NCI-H1417 (cell line): ENCODE measurements at places on chromosomes 7 and 10.
A peak's percentile ranks its signal among the peaks of the same experiment; 100 is the strongest.

DNA sequence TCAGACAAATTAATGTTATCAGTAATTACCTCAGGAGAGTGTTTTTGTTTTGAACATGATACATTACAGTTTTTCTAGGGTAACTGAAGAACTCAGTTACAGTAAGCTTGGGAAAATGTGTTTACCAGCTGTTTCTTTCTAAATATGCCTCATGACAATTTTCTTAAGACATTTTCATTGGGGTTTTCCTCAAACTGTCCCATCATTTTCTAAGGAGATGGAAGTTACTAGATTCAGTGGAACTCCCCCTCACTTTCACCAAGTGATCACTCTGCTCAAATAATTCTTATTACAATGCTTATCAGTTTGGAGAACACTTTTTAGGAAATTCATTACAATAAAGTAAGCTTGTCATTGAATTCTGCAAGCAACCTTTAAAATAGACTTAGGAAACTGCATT, 6.4 kb upstream of the SPAG6 start:
- DNase-seq = no peak

DNA sequence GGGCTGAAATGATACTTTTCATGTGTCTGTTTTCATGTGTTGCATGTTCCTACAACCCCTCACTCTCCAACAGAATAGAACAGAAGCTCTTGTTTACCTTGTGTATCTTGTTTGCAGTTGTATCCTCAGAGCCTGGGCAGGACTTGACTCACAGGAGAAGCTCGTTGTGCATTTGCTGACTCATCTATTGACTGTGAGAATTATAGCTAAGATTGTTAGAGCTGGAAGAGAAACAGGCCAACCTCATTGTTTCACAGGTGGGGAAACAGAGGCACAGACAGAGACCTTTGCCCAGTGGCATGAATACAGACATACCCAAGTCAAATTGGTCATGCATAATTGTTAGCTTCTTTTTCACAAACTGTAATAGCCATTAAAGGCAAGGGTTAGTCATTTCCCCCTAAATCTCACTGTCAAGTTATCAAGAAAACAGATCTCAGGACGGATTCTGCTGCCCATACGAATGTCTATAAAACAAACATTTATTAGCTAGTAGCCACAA, 4.6 kb upstream of the TSPAN15 start:
- DNase-seq = no peak

GRCh38 chr10:101967119-101967518, 88.9 kb downstream of the ARMH3 start:
- no peak for DNase-seq

DNA sequence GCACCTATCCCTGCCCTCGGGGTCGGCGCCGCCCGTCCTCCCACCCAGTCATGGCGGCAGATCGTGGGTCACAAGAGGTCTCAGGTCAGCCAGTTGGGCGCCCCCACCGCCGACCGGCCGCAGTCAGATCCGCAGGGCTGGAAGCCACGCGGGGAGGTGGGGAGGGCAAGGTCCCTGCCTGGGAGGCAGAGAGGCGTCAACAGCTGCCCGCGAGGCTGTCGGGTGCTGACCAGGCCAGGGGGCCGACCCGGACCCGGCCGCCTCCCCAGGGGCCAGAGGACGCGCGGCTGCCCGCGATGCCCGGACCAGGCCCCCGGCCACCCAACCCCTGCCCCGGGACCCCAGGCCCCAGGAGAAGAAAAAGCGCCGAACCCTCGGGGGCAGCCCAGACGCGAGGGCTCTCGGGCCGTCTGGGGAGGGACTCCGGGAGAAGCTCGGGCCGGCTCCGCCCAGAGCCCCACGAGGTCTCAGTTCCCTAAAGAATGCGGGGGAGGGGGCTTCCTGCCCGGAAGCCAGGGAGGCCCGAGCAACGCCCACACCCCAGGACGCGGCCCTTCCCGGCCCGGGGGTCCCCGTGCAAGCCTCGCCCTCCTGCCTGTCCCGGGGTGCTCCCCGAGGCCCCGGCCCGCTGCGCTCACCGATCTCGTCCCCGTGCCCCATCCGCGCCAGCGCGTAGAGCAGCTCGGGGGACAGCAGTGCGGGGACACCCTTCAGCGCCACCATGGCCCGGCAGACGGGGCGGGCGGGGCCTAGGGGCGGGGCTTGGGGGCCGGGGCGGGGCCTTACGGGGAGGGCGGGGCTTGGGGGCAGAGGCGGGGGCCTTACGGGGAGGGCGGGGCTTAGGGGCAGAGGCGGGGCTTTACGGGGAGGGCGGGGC, at the start of gene FUOM:
FUOM (minus strand) TSS at position 735 of the 877 bp plus-strand sequence; CDS start at position 723, 12 bp downstream.
- DNase-seq = peak; percentile 35

- DNase-seq = no peak
Measured at GRCh38 chr10:95544783-95545500, 16.2 kb downstream of the SORBS1 start.
